ENCODE measurements at places on chromosomes 1 and 21.

DNA sequence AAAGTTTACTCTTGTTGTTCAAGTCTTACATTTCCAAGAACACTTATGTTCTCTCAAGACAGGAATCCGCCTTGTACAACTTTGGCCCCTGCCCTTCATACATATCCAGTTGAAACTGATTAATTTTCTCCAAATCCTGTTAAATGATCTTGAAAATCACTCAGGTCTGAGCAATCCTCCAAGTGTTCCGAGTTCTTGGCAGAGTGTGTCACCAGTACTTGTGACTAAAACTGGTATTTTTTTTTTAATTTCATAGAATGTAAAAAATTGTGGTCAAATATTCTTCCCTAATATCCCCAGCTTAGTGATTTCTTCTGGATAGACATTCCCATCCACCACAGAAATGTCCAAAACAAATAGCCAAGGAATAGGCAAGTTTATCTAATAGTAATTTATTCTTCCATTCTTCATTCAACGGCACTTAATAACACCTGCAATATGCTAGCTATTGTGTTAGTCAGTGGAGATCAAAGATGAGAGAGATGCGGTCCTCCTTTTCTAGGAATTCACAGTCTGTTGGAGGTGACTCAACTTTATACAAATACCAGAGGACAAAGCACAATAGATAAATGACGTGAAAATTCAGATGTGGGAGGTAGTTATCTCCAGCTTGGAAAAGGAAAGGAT lies 71.4 kb downstream of the DIRAS3 start:
- DNase-seq, result no peak

- no peak for DNase-seq
Measured at GRCh38 chr1:240797050-240797449, 185.1 kb upstream of the GREM2 start.

DNA sequence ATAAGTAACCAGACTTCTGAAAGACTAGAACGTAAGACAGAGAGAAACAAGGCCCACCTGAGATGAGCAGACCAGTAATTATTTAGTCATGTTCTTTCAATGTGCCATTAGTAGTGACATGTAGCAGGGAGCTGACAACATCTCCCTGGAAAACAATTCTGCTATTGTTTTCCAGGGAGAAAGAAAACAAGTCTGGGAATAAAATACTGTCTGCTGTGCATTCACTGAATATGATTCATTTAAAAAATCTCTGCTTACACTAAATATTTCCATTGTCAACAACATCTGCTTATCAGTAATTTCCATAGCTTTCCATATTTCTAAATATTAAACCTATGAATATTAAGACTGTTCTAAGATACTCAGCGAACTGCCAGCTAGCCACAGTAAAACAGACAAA lies 80.0 kb downstream of the VCAM1 start:
- DNase-seq, result no peak

- DNase-seq, result no peak
Measured at GRCh38 chr1:20037877-20038276, 32.1 kb upstream of the PLA2G5 start.

DNA sequence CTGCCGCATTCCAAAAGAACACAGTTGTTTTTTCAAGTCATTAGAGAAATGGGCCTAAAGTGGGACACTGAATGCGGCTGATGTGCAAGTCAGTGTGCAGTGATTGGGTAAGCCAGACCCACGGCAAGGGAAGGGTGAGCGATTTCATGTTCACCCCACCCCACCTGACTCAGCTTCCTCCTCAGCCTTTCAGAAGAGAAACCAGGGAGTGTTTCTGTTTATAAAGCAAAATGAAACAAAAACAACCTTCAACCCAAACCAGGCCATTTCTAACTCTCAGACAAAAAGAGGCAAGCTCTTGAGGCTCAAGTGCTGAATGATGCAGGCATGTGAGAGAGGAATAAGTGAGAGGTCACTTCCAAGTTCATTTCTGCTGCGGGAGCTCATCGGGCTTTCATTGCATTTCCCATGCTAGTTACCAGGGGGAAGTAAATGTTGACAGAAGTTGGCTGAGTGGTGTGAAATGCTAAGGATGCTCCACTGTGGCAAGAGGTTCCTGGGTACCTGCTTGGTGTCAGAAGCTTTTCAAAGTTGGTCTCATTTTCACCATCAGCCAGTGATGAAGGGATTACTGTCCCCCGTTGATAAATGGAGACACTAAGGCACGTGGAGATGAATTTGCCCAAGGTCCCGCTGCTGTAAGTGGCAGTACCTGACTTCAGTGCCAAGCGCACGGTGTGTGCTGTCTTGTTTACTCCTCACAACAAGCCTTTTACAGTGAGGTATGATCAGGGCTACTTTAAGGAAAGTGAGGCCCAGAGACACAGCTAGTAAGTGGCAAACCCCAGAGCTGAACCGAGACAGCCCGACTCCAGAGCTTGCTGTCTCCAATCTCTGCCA lies 29.1 kb downstream of the STPG1 start:
- no peak for DNase-seq

DNA sequence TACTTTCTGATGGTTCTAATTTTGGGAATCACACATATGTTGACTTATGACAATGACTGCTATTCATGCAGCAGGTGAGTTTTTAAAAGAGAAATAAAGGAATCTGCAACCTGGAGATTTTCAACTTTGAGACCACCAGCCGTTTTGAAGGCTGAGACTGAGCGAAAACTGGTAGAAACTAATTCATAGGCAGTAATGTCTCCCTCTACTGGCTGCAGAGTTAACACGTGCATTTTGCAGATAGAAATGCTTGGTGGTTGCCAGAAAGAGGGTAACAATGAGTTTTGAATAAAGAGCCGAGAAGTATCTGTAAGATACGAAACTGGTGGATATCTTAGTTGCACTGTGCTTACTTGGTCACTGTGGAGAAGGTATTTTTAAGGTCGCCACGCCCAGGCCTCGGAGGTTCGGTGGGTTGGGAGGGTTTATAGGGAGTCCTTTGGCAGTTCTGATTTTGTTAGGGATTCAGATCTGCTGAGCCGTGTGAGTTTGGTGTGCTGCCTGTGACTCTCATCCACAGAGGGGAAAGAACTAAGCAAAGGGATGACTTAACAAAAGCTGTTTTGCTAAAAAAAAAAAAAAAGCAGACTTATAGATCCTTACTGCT lies 83.0 kb downstream of the RYR2 start:
- DNase-seq, result no peak

GRCh38 chr1:95126846-95127245 lies 9.7 kb downstream of the TLCD4 start:
- DNase-seq, result no peak

GRCh38 chr1:78005755-78006154 lies 1.0 kb downstream of the DNAJB4 start:
- peak; percentile 75 for DNase-seq

- peak; percentile 37 for DNase-seq
Measured at GRCh38 chr1:23177438-23178380, 9.1 kb upstream of the LUZP1 start.

GRCh38 chr1:45236136-45236535 lies 29.7 kb upstream of the ZSWIM5 start:
- no peak for DNase-seq

GRCh38 chr1:236130372-236130771 lies 12.0 kb upstream of the GPR137B start:
- no peak for DNase-seq

DNA sequence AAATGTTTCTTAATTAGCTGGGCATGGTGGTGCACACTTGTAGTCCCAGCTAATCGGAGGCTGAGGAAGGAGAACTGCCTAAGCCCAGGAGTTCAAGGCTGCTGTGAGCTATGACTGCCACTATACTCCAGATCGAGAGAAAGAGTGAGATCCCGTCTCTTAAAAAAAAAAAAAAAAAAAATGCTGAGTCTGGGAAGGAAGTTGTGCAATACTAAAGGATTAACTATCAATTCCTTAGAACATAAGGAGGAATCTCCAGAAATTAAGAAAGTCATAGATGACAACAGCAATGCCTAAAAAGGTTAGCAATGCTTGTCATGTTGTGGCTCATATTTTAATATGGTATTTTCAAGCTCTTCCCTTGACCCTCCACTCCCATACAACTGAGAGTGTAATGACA lies 5.3 kb downstream of the LUZP1 start:
- no peak for DNase-seq

GRCh38 chr1:109901524-109902145 lies 9.0 kb upstream of the CSF1 start:
- DNase-seq, result no peak

GRCh38 chr1:243598433-243598832 lies 251.6 kb downstream of the AKT3 start:
- no peak for DNase-seq

DNA sequence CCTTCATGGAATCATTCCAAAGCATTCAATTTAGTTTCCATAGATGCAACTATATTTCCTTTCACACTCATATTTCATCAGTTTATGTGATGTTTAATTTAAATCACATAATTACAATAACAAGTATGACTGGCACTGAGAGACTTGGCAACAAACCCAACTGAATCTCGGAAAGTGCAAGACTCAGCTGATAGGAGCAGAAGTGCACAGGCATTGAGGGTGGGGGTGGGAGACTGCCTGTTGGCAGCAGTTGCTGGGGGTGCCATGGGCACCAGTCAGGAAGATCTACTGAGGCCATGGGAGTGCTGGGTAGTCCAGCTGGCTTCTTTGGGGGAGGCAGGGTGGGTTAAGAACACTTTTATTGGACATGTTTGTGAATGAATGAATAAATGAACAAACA lies 10.4 kb upstream of the HMGB4 start:
- DNase-seq, result no peak

DNA sequence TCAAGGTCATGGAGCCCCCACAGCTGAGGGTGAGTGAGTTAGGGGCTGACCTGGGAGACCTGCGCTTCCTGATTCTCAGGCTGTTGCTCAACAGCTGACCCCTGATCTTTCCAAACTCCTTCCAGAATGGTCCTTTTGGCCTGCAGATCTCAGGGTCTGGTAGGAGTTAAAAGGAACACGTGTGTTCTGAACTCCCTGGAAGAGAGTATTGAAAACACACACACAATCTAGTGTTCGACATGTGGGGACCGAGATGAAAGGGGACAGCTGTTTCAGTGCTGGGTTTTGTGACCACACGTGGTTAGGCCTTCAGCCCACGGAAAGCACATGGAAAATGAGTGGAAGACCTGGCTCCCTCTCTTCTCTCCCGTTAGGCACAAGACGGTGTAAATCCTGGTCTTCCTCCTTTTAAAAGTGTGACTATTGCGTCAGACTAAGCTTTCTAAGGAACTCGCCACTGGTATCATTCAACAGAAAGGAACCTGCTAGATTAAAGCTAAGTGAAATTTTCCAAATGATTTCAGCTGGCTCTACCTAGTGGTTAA lies 49.6 kb downstream of the RUNX1 start:
- DNase-seq, result no peak

GRCh38 chr1:116569776-116570357 lies 959 bp downstream of the CD58 start:
- DNase-seq, result no peak

DNA sequence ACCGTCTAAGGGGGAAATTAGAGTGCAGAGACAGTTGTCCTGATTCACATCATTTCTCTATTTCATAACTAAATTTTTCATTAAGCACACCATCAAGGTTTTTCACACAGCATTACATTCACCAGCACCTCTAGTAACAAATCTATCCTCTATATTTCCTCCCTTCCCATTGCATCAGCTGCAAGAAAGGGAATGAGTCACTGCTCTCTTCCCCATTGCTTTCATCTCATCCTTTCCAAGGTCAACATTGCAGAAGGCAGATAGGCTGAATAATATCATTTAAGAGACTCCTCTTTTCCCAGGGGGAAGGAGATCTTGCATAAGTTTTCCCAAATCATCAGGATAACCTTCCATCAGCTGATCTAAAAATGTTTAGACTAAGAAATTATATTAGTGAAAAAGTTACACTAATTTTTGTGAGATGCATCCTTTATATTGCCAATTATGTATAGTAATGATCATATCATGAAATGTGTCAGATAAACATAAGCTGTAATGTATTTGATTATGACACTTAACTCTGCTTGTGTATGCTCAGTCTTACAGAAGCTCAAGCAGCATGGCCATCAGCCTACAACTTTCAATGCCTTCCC lies 4.3 kb downstream of the INTS7 start:
- peak; percentile 21 for DNase-seq

DNA sequence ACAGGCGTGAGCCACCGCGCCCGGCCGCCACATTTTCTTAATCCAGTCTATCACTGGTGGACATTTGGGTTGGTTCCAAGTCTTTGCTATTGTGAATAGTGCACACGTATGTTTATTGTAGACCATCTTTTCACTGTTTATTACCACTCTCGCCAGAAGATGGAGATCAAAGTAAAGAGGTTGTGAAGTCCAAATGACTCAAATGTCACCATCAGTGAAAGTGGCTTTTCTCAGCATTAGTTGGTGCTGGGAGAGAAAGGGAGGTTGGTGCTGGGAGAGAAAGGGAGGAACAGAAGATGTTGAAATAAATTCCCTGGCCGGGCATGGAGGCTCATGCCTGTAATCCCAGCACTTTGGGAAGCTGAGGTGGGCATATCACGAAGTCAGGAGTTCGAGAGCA lies 10.4 kb upstream of the UHMK1 start:
- no peak for DNase-seq

DNA sequence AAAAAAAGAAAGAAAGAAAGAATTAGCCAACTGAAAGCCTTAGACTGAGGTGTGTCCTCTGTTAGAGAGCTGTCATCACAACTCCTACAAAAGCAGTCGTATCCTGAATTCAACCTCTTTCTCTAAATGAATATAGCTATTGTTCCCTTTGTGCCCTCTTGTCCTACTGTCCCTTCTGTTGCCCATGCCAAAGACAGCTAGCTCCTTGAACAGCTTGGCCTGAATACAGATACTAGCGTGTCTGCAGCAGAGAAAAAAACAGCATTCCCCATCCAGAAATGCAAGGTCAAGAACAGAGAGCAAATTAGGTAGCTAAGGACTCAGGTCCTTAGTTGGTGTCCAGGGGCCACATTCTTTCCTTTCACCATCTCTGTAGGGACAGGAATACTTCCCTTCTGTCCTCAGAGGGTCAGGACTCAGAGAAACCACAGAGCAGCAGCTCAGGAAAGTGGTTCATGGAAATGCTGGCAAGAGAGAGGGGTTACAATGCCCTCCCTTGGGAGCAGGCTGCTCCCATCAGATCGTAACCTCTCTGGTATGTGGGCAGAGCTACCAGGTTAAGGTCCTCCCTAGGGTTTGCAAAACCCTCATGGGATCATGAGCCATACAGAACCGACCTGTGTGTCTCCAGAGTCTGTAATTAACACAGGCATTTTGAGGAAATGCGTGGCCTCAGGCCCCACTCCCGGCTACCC lies 1.8 kb upstream of the ZBTB48 start:
- DNase-seq, result no peak

GRCh38 chr1:181135437-181135731 lies 46.9 kb downstream of the IER5 start:
- no peak for DNase-seq

- peak; percentile 27 for DNase-seq
Measured at GRCh38 chr1:97758541-97759057, 162.2 kb downstream of the DPYD start.

GRCh38 chr1:172680733-172681275 lies 21.9 kb downstream of the FASLG start:
- DNase-seq, result no peak

- DNase-seq, result no peak
Measured at GRCh38 chr1:166084613-166085012, 82.2 kb downstream of the FAM78B start.

GRCh38 chr1:52677076-52677806 lies 20.9 kb downstream of the COA7 start:
- DNase-seq, result no peak

- no peak for DNase-seq
Measured at GRCh38 chr21:32207406-32207716, 71.5 kb downstream of the MIS18A start.

GRCh38 chr1:117695796-117696490 lies 90.1 kb downstream of the TENT5C start:
- DNase-seq, result no peak
